ENCODE measurements at places on chromosomes 2 and 18.

DNA sequence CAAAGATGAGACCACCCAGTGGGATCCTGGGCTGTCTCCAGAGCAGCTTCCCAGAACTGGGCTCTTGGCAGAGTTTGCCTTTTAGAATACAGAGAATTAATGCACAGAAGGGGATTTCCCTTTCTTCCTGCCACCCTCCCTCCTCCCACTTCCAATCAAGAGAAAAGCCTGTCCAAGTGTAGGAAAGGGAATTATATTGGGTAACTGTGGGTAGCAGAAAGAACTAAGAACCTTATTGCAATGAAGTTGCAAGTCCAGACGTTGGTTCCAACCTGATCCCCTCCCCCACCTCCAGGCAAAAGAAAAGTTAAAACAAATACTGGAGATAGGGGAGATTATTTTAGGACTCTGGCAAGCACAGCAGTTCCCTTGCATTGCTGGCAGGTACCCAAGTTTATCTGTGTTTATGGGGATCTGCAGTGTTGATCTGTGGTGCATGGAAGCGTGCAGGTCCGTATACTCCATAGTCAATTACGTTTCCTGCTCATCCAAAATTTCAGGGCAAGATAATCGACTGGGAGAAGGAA is 114.3 kb downstream of the PRKCE start:
- DNase-seq: no peak

DNA sequence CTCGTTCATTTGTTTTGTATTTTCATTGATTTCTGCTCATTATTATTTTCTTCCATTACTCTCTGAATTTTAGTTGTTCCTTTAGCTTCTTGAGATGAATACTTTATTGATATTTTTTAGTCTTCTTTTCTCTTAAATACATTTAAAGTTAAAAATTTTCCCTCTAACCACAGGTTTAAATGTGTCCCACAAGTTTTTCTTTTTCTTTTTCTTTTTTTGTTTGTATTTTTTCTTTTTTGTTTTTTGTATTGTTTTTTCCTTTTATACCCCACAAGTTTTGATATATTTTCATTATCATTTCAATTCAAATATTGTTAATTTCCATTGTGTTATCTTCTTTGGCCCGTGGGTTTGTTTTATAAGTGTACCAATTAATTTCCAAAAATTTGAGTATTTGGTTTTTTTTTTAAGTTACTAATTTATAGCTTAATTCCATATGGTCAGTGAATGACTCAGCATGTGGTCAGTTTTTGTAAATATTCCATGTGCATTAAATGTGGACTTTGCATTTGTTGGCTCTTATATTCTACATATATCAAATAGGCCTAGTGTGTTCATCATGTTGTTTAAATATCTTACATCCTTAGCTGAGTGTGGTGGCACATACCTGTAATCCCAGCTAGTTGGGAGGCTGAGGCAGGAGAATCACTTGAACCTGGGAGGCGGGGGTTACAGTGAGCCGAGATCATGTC is 16.2 kb downstream of the CENPO start:
- no peak for DNase-seq

DNA sequence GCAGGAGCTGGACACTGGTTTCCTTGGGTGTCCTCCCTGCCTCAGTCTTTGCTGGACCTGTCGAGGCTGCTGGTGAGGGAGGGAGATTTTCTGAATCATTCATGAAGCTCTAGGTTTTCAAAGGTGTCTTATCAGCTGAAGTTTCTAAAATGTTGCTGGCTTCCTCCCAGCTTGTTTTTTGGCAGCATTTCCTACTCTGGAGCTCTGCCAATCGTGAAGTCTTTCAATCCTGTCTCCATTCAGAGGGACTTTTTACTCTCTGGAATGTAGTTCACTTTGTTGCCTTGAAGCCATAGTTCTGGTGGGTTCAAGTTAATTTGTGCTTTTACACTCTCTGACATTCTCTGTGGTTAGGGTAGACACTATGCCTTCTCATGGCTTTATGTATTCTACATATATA is 23.9 kb downstream of the SNTG2 start:
- DNase-seq: no peak

- DNase-seq: no peak
Measured at GRCh38 chr2:43563679-43564078, 32.2 kb downstream of the THADA start.

DNA sequence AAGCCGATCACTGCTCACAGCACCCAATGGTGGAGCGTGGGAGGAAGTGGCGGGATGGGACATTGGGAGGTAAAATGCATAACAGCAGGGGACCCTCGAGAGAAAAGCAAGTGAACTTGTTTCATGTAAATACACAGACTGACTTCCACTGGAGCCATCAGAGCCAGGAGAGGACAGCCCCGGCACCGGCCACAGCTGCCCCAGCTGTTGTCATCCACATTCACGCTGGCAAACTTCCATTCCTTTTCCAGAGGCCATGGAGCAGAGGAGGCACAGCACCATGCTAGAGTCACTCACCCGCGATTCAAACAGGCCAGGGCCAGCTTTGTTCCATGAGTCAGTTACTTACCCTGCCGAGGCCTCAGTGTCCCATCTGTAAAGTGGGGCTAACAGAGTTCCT is 610.9 kb upstream of the SALL3 start:
- DNase-seq: no peak

- DNase-seq: no peak
Measured at GRCh38 chr2:166417669-166418068, 41.9 kb upstream of the SCN9A start.

DNA sequence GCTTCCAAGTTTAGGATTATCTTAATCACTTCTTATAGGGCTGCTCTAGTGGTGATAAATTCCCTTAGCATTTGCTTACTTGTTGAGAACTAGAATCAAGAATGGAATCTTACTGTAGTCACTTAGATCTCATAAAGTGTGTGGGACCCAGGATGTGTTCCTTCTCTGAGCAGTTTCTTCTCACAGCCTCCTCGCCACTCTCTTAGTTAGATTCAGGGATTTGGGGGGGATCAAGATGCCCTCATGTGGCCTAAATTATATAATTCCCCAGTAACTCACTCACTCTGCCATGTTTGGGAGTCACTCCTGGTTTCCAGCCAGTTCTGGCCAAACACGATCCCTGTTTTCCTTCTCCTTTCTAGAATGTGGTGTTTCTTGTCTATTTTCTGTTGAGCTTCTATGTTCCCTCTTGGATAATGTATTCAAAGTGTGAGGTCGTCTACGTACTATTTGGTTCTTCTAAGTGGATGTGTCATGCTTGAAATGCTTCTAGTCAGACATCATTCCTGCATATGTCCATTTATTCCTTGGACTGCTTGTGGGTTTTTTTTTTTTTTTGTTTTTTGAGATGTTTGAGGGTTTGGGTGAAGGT is 414.9 kb upstream of the SYT4 start:
- no peak for DNase-seq

DNA sequence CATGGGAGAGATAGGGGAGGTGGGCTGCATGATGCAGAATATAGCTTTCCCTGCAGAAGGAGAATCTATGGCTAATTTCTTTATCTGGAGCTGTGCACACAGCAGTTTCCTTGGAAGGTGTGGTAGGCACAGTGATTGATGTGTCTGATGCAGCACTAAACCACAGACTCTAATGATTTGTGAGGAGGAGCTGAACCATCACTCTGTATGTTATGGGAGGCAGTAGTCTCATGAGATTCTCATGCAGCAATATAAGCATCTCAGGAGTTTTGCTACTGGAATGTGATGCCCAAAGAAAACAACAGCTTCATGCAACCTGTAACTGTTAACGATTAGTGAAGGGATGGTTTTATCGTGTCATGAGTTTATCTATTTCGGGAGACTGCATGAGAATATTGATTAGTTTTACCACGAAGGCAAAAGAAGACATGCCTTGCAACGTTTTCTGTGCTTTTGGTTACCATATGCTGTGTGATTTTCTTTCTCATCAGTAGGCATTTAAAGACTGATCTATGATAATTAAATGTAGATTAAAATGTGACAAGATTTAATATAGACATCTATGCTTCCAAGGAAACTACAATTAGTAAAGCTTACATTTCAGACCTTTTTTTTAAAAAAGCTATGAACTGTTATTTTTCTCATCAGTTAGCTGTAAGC is 286.8 kb downstream of the ARL6IP6 start:
- DNase-seq: no peak

DNA sequence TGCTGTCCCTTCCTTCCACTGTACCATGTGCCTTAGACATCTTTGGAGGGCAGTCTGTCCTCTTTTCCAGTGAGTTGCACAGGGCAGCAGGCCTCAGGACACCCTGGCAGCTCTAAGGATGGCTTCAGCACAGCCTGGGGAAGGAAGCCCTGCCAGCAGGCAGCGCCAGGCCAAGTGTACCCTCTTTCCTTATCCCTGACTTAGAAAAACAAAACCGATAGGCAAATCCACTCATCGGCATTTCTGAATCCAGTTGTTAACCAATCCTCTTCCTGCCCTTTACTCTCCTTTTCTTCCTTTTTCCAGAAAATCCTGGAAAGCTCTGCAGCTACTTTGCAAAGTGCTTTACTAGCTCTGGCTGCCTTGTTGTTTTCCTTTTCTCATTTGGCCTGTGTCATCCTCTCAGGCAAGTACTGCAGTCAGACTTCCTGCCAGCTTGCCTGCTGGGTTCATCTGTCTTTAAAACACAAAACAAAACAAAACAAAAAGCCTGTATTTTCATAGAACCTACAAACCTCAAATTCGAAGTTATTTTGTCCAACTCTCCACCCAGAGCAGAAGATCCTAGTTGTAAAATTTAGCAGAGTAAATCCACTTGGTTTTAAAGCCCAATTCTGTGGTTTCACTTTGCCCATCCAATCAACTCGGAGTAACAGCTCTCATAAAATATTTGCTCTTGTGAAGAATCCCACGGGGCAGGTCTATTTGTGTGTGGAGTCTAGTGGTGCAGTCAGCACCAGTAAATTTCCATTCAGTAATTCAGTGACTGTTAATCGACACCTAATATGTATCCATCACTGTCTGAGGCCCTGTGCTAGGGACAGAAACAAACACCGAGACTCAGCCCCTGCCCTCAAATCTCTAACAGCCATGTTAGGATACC is 45.2 kb downstream of the PCBP1 start:
- DNase-seq: peak; percentile 40

GRCh38 chr2:88448248-88448647 is 4.2 kb downstream of the FOXI3 start:
- no peak for DNase-seq

DNA sequence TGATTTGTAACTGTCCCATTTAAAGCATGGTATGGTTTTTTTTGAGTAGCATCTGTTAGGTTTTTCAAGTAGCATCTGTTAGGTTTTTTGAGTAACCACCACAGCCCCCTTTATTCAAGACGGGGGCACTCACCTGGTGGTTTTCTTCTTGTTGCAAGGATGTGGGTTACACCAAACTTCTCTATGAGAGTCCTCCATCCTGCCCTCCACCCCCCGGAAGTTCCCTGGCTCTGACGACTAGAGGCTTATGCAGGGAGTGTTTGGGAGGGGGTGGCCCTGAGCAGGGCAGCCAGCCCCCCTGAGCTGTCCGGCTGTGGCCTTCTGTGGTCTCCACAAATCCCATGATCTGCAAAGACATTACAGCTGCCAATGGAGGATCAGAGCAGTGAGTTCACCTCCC is 39.3 kb downstream of the MTCL1 start:
- DNase-seq: no peak

DNA sequence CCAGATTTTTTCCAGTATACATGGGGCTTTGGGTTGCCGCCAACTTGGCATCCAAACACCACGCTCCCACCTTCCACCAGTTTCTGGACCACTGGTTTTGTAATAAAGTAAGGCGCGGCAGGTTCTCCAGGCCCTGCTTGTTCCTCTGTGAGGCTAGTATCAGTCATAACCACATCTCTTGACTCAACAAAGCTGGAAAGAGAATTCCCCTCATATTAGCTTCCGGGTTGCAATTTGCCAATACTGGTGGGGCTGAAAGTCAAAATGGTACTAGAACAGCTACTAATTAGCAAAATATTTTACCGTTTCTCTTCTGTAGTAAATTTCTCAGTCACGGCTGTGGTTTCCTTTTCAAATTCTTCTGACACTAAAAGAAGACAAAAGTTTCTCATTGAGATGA is 25.0 kb downstream of the TTN start:
- no peak for DNase-seq

- DNase-seq: no peak
Measured at GRCh38 chr2:101962309-101962708, 29.5 kb upstream of the IL1R2 start.

DNA sequence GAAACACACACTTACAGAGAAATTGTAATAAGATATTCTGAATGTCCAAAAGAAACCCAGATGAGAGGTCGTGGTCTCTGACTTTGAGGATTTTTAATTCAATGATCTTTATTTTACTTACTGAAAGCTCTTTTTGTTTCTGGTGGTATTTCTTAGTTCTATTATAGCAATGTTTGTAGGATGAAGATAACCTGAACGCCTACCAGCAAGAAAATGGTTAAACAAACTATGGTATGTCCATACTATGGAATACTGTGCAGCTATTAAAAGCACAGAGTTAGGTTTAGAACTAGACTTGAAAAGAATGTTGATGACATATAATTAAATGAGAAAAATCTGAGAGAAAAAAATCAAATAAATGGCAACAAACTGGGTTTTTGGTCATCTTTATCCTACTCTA is 60.3 kb downstream of the LPIN2 start:
- no peak for DNase-seq

DNA sequence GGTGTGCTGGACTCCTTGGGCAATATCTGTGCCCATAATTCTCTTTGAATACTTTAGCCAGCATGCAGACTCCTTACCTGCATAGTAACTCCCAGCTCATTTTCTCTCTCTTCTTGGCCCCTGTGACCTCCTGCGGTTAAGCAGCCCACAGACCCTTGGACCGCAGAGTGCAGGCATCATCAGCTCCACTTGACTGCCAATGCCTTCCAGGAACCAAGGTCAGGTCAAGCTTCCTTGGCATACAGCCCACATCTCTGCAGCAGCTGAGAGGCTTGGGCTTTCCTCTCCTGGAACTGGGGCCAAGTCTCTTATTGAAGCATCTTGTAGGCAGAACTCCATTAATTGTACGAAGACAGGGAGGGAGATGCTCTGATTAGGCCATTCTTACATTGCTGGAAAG is 130.1 kb upstream of the PIEZO2 start:
- no peak for DNase-seq

GRCh38 chr2:201262718-201263117 is 2.4 kb downstream of the CASP8 start:
- no peak for DNase-seq

DNA sequence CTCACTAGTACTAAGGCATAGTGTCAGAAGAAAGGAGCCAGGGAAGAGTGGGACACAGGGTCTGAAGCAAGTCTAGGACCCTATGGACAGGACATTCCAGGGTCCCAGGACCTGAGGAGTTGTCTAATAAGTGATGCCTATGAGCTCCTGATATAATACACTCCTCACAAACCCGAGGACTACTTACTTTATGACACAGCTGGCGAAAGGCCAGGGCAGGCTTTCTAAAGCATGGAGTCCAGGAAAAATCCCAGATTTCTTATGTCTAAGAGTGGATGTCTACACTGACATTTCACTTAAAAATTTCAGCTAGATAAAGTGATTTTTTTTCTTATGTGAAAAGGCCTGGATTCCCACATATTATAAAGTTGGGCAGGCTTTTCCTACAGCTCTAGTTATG is 502.2 kb upstream of the SETBP1 start:
- DNase-seq: no peak

- DNase-seq: no peak
Measured at GRCh38 chr2:182132605-182133004, 147.0 kb downstream of the PPP1R1C start.

- DNase-seq: no peak
Measured at GRCh38 chr2:221016551-221016950, 555.6 kb downstream of the EPHA4 start.

GRCh38 chr2:2834105-2834504 is 503.0 kb upstream of the MYT1L start:
- DNase-seq: no peak

GRCh38 chr18:30361864-30362540 is 680.5 kb downstream of the DSC3 start:
- no peak for DNase-seq
